IPS DF 6.9 (cell line): ENCODE measurements at places on chromosomes 7 and 10.

- H3K27me3 ChIP-seq, result no peaks in the 10 kb centered on the region
- H3K27ac ChIP-seq, result no peak overlapping the region
- H3K4me1 ChIP-seq, result no peaks in the 10 kb centered on the region; the same call in 1 of the 2 replicates
Observed at GRCh38 chr10:131806146-131806545, 94.7 kb upstream of the PPP2R2D start.

- no peaks in the 10 kb centered on the region for H3K4me1 ChIP-seq
- H3K27ac ChIP-seq, result no peak overlapping the region
- no peaks in the 10 kb centered on the region for H3K27me3 ChIP-seq
- H3K4me3 ChIP-seq, result no peak overlapping the region
- no peaks in the 10 kb centered on the region for H3K36me3 ChIP-seq
Observed at GRCh38 chr7:41886262-41886900, 183.5 kb upstream of the INHBA start.

DNA sequence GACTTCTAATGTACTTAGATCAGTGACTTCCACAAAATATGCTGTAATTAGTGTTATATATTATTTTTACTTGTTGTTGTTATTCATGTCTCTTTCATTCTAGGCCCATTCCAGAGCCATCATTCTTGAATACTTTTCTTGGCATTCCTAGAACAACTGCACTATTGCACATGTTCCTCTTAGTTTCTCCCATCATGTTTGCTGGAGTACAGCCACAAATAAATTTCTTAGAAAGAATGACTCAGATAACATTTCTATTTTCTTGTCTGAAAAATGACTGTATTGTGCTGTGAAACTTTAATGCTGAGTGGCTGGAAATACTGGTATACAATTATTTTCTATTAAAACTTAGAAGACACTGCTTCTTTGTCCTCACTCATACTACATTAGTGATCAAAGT lies 651.0 kb upstream of the STEAP1 start:
- H3K4me3 ChIP-seq, result no peak overlapping the region
- H3K27me3 ChIP-seq, result no peaks in the 10 kb centered on the region
- H3K27ac ChIP-seq, result no peak overlapping the region
- no peak for DNase-seq
- H3K36me3 ChIP-seq, result no peaks in the 10 kb centered on the region

DNA sequence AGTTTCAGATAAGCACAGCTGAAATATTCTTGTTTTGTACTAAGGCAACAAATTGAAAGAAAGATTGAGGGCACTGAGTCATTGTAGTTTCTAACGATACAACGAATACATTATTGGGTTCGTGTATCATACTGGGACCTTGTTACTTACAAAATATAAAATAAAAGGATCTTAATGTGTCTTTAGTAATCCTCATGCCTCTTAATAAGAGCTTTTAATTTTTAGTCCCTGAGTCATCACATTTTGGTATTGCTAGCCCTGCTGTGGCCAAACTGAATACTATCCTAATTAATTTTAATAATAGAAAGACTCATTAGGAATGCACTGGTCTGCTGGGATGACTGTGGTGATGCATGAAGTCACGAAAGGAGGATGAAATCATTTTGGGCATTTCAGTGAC lies 309.7 kb downstream of the EXOC4 start:
- no peaks in the 10 kb centered on the region for H3K36me3 ChIP-seq
- H3K27me3 ChIP-seq, result no peaks in the 10 kb centered on the region
- no peak overlapping the region for H3K4me3 ChIP-seq
- H3K4me1 ChIP-seq, result no peaks in the 10 kb centered on the region
- DNase-seq, result no peak

DNA sequence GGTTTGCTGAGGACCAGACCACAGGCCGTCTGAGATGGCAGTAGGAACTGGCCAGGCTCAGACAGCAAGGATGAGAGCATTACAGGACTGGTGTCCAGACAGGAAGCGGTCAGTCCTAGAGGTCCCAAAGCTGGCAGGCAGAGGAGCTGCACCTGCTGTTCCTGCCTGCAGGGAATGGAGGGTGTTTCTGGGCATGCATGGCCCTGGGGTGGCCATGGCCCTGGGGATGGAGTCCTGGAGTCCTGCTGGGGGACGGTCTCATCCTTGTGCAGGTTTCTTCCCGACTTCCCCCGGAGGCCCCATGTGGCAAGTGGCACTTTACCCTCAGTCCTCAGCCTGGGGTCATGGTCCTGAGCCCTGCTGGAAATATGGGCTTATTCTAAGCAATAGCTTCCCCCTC lies 274.9 kb upstream of the ADARB2 start:
- no peak for DNase-seq
- H3K27me3 ChIP-seq, result no peaks in the 10 kb centered on the region
- no peaks in the 10 kb centered on the region for H3K36me3 ChIP-seq
- no peaks in the 10 kb centered on the region for H3K4me1 ChIP-seq
- no peak overlapping the region for H3K4me3 ChIP-seq
- H3K27ac ChIP-seq, result no peak overlapping the region

- H3K4me1 ChIP-seq, result no peaks in the 10 kb centered on the region; the same call in 1 of the 2 replicates
- H3K36me3 ChIP-seq, result no peaks in the 10 kb centered on the region
- no peak for DNase-seq
- H3K27me3 ChIP-seq, result no peaks in the 10 kb centered on the region
Observed at GRCh38 chr10:116948530-116948870, 56.5 kb downstream of the SHTN1 start.

- no peaks in the 10 kb centered on the region for H3K4me1 ChIP-seq
- H3K4me3 ChIP-seq, result no peak overlapping the region
- H3K27ac ChIP-seq, result no peak overlapping the region
- no peaks in the 10 kb centered on the region for H3K27me3 ChIP-seq
- no peaks in the 10 kb centered on the region for H3K36me3 ChIP-seq
Observed at GRCh38 chr10:104574838-104575237, 66.3 kb upstream of the SORCS3 start.
